ENCODE measurements at places on chromosomes 11 and 22.

DNA sequence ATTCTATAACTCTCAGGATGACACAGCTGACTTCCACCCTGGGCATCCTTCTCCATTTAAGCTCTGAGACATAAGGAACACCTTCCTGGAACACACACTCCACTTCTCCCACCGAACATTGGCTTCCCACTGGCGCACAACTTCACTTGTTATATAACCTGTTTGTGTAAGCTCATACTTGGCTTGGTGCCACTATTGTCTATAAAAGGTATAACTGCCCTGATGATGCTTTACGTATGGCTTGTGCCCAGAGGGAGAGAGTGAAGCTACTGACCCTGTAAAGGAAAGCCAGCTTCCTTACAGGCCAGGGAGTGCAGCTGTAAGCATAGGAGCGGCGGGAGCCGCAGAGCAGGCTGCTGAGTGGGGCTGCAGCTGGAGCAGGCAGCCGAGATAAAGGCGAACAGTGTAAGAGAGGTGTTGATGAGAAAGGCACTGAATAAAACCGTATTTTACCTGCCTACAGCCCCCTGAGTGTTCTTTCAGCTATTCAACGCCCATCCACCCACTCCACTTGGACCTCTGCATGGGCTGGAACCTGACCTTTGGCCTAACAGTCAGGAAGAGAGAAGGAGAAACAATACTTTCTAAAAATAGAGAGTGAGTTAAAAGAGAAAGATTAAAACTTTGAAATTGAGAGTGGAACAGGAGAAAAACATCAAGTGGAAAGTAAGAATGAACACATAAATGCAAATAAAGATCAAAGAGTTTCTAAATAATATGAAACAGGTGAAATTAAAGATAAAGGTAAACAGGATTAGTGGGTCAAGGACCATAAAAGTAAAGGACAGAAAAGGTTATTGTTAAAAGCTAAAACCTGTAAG is 252.1 kb upstream of the ARHGAP42 start:
- DNase-seq, result no peak

- no peak for DNase-seq
These were observed 53.5 kb downstream of the TEAD1 start for GRCh38 chr11:12727563-12728211.

DNA sequence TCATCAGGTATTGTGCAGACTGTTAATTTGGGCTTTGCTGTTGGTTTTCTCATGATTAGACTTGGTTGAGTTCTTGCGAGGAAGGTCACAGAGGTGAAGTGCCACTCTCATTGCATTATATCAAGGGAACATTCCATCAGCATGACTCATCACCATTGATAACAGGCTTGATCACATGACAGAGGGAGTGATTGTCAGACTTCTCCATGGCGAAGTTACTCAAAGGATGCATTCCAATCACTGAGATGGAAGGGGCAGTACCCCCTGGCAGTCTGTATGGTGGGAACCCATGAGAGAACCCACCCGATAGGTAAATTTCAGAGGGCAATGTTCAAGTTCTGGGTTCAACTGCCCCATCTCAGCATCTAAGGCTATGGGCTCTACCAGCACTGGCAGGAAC is 19.4 kb upstream of the P2RY2 start:
- DNase-seq, result no peak

DNA sequence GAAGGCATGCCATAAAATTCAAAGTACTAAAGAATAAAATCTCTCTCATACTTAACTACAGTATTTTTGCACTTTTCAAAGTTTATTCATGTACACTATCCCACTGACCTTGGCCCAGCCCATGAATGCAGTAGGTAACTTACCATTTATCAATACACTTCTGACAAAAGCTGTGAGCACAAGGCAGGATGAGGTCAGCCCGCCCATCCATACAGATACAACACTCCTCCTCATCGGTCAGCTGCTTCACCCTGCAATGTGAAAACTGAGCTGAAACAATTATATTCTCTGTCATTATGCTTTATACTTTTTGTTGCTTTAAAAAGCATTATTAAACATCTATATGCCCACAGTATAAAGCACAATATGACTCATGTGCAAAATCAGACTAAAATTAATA is 22.1 kb downstream of the RNF141 start:
- DNase-seq, result no peak

- no peak for DNase-seq
These were observed 304.2 kb downstream of the RAB38 start for GRCh38 chr11:87871056-87871455.

- DNase-seq, result no peak
These were observed 25.7 kb downstream of the AGBL2 start for GRCh38 chr11:47689480-47689879.

- no peak for DNase-seq
These were observed 9.7 kb upstream of the PIWIL4 start for GRCh38 chr11:94557421-94557820.

GRCh38 chr11:128548649-128549255 is 38.6 kb downstream of the ETS1 start:
- no peak for DNase-seq

GRCh38 chr22:37316875-37317371 is 34.6 kb downstream of the CYTH4 start:
- peak; percentile 46 for DNase-seq

GRCh38 chr11:85922367-85922766 is 67.2 kb downstream of the CCDC83 start:
- DNase-seq, result no peak

GRCh38 chr11:10920875-10921274 is 63.0 kb upstream of the ZBED5 start:
- no peak for DNase-seq

GRCh38 chr11:102653744-102654291 is 28.7 kb upstream of the MMP20 start:
- no peak for DNase-seq

DNA sequence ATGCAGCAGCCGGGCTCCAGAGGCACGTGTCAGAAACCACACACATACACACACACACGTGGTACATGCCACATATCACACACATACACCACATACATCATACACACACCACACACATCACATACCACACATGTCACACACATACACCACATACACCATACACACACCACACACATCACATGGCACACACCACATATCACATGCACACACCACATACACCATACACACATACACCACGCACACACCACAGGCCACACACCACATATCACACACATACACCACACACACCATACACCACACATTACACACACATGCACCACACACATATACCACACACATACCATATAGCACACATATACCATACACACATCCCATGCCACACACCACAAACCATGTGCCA is 97.5 kb upstream of the PRR5 start:
- no peak for DNase-seq

GRCh38 chr11:10454878-10455631 is at the start of gene AMPD3:
Gene AMPD3, plus strand, starts transcription at chr11:10455264. Its CDS starts 6,256 bp downstream, at chr11:10461520.
- no peak for DNase-seq

DNA sequence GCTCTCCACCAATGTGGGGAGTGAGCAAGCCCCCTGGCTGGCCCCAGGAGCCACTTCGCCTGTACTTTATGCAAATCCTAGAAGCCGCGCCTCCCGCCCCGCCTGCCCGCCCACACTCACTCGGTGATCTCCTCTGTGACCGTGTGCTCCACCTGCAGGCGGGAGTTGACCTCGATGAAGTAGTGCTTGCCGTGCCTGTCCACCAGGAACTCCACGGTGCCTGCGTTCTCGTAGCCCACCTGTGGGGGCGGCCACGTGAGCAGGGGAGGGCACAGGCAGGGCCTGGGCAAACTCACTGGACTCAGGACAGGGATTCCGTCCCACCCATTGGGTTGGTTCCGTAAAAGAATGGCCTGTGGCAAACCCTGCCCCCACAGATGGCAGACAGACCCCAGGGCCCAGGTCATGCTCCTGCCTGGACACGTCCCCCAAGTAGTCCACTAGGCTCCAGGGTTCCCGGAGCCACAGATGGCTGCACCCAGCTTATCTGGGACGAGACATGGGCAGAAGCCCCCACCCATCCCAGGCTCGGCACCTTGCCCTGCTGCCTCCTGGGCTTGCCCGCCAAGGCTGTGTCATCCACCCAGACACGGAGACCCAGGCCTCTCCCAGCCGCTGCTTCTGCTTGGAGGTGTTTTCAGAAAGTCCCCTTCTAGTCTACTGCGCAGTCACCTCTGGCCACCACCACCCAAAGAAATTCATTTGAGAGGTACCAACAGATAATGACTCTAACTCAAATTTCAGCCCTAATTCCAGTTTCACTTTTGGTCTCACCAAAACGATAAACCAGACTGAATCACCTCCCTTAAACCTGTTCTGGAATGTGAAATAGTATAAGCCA is 12.1 kb downstream of the LRFN4 start:
- DNase-seq, result peak; percentile 51

- DNase-seq, result no peak
These were observed 35.7 kb downstream of the CLMP start for GRCh38 chr11:123159183-123159857.

- DNase-seq, result no peak
These were observed 116.8 kb upstream of the NECTIN1 start for GRCh38 chr11:119845756-119846155.

DNA sequence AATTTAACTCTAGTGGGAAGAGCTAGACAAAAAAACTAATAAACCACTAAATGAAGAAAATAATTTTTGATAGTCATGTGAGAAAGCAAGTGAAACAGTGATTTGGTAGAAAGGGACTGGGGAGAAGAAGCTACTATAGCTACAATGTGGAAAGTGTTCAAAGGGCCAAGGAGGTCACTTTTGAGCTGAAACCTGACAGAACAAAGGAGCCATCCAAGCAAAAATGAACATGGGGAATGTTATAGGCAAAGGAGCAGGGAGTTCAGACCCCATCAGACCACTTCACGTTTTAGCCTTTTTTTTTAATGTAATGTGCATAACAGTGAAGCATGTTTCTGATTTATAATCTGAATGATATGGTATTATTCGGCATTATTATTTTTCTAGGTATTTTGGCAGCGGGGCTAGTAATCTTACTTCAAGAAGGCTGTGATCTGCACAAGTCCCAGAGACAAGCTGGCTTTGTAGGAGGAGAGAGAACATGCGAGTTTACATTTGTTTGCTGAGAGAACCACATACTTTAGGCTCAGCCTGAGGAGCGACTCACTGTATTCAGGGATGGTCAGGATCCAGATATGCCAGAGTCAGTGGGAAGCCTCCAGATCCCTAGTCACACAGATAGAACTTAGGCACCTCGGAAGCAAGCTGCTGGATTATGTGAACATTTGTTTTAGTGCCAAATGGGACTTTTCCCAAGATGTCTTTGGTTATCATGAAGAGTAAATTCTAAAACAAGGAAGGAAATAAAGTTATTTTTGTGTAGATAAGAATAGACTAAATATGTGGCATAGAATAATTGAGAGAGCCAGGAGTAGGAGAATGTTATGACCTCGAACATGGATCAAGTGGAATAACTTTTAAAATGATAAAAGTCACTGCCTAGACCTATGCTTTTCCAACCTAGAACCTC is 118.6 kb downstream of the TRIM44 start:
- no peak for DNase-seq

GRCh38 chr11:81030186-81030585 is 1589.4 kb upstream of the TENM4 start:
- DNase-seq, result no peak

- no peak for DNase-seq
These were observed 12.7 kb downstream of the STK33 start for GRCh38 chr11:8581300-8581699.

DNA sequence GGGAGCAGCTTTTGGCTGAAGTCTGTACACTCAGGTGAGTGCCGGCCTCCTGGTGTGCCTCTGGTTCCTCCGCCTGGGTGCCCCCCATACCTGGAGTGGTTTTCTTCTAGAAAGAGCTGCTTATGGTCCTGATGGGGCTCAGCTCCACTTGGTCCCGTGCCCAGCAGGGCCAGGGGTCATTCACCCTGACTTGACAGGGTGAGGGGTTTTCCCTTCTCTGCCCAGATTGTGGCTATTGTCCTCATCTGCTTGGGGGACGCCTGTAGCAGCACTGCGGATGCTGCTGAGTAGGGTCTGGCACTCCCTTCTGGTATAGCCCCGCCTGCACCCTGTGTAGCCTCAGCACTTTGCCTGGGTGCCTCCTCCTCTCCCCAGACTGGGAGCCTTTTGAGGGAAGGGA is 8.2 kb downstream of the OMP start:
- DNase-seq, result no peak

- DNase-seq, result no peak
These were observed 438 bp downstream of the ZW10 start for GRCh38 chr11:113773092-113773415.

- no peak for DNase-seq
These were observed 9.8 kb upstream of the CARD16 start for GRCh38 chr11:105054723-105055493.

DNA sequence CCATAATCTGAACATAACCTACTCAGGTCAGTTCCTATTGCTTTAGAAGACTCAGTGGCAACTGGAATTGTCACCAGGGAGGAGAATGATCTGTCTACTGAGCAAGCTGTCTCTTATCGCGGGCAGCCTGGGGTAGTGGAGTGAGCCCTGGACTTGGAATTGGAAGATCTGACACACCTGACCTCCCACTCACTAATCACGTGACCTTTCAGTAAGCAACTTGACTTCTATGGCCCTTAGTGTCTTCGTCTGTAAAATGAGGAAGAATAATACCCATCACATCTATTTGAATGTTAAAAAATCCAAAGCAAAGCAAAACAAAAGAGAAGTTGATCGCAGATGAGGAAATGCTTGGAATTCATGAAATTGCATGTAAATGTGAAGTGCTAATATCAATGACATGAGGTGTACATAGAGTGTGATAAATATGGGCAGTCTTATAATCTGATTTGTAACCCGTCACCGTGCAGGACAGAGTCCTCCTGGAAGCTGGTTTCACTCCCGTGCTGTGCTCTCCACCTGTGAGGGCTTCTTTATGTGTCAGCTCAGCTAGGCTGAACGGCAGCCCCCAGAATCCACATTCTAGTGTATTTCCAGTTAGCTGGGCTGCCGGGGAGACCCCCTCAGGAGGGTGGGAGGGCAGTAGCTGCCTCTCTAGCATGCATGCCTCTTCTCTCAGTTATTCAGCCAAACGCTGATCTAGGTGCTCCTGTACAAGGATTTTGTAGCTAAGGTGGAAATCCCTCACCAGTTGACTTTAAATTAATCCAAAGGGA is 482.9 kb downstream of the OPCML start:
- DNase-seq, result no peak

GRCh38 chr11:79466411-79466810 is 25.6 kb upstream of the TENM4 start:
- DNase-seq, result no peak

DNA sequence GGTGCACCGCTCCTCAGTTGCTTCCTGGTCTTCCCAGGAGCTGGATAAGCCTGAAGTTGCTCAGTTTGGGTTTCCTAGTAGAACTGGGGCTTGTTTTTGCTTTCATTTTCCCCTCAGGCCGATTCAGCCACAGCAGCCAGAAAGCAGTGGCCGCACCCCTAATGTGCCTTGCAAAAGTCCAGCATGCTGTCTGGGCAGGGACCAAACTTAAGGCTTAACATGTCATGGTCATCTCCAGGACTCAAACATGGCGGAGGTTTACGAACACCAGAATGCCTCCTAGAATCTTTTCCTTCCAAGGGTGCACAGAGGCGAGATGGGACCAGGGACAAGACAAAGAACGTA is 2.5 kb downstream of the GNG3 start:
- no peak for DNase-seq

Data from stimulated activated CD4-positive, alpha-beta T cell treated with anti-CD3 and anti-CD28 coated beads, Interleukin-1b, Interleukin-23, amount 100 ng/mL, for 1 hour (primary cell).